A549 treated with AZD2906 at 1 μM for 4 hours (cell line): ENCODE measurements at places on chromosomes 6 and 20. TPM values are rescaled to one million over a fixed set of nuclear protein-coding genes. Genes with fewer than 3 reads are reported as not detected.

F13A1 gene
- not detected in 5 replicates for total RNA-seq

MAS1 gene
- total RNA-seq, result 0.01 TPM in 1 of 5 replicates, not detected in the others

HTR1E gene
- not detected in 5 replicates for total RNA-seq

THBS2 gene
- total RNA-seq, result 0.02 to 0.05 TPM (median 0.03 TPM) in 4 of 5 replicates, not detected in the other

KCNQ5 gene
- 1.3 to 1.6 TPM (median 1.6 TPM) in 5 replicates for total RNA-seq

GINS1 gene
- 30.0 to 36.5 TPM (median 33.5 TPM) in 5 replicates for total RNA-seq

FKBP1A gene
- total RNA-seq, result 503 to 525 TPM (median 509 TPM) in 5 replicates

SLC17A1 gene
- total RNA-seq, result 0.06 TPM in 1 of 5 replicates, not detected in the others

IL20RA gene
- 0.06 to 0.14 TPM in 2 of 5 replicates, not detected in the others for total RNA-seq

STMND1 gene
- total RNA-seq, result not detected in 5 replicates

GSTA3 gene
- total RNA-seq, result not detected in 5 replicates

TPD52L1 gene
- 47.4 to 53.1 TPM (median 49.1 TPM) in 5 replicates for total RNA-seq

PM20D2 gene
- 11.0 to 14.8 TPM (median 14.1 TPM) in 5 replicates for total RNA-seq

WFDC5 gene
- 0.08 TPM in 1 of 5 replicates, not detected in the others for total RNA-seq

LTB gene
- 0.12 to 0.49 TPM (median 0.14 TPM) in 4 of 5 replicates, not detected in the other for total RNA-seq

ZBP1 gene
- total RNA-seq, result 0.02 to 0.03 TPM in 2 of 5 replicates, not detected in the others

GJA10 gene
- not detected in 5 replicates for total RNA-seq

ORC3 gene
- 14.0 to 17.0 TPM (median 15.0 TPM) in 5 replicates for total RNA-seq

BPIFA3 gene
- not detected in 5 replicates for total RNA-seq

GDAP1L1 gene
- 0.09 TPM in 1 of 5 replicates, not detected in the others for total RNA-seq

GRM4 gene
- 0.08 to 0.17 TPM (median 0.14 TPM) in 5 replicates for total RNA-seq

CRYBG1 gene
- total RNA-seq, result 0.47 to 1.2 TPM (median 0.56 TPM) in 5 replicates

ADTRP gene
- total RNA-seq, result 0.26 to 0.92 TPM (median 0.53 TPM) in 5 replicates

SEMG1 gene
- not detected in 5 replicates for total RNA-seq

LHFPL5 gene
- 0.15 to 0.23 TPM (median 0.21 TPM) in 4 of 5 replicates, not detected in the other for total RNA-seq

HSPA1B gene
- 94.0 to 169 TPM (median 135 TPM) in 5 replicates for total RNA-seq

GPLD1 gene
- 0.81 to 1.2 TPM (median 1.0 TPM) in 5 replicates for total RNA-seq

VSTM2L gene
- total RNA-seq, result 20.6 to 33.5 TPM (median 26.8 TPM) in 5 replicates

PRICKLE4 gene
- total RNA-seq, result 0.74 to 1.7 TPM (median 0.76 TPM) in 5 replicates

PLCG1 gene
- total RNA-seq, result 34.0 to 60.6 TPM (median 41.0 TPM) in 5 replicates

PGC gene
- total RNA-seq, result 0.09 to 0.38 TPM (median 0.16 TPM) in 5 replicates

TNFRSF6B gene
- total RNA-seq, result 0.22 to 0.87 TPM (median 0.69 TPM) in 5 replicates

DSN1 gene
- total RNA-seq, result 22.4 to 28.3 TPM (median 24.6 TPM) in 5 replicates

RIPOR3 gene
- total RNA-seq, result 0.02 to 0.03 TPM (median 0.03 TPM) in 4 of 5 replicates, not detected in the other

SULF2 gene
- 21.7 to 24.8 TPM (median 22.7 TPM) in 5 replicates for total RNA-seq

GSTA2 gene
- total RNA-seq, result 0.07 TPM in 2 of 5 replicates, not detected in the others

LIN28B gene
- 1.0 to 1.4 TPM (median 1.3 TPM) in 5 replicates for total RNA-seq

SLC22A16 gene
- total RNA-seq, result 0.21 TPM in 1 of 5 replicates, not detected in the others

WASF1 gene
- total RNA-seq, result 9.1 to 12.1 TPM (median 11.6 TPM) in 5 replicates

ASIP gene
- total RNA-seq, result 0.18 TPM in 1 of 5 replicates, not detected in the others

ARMC2 gene
- 1.8 to 2.3 TPM (median 2.3 TPM) in 5 replicates for total RNA-seq

NR2E1 gene
- total RNA-seq, result 0.05 TPM in 2 of 5 replicates, not detected in the others

SIRPA gene
- total RNA-seq, result 19.4 to 23.0 TPM (median 22.5 TPM) in 5 replicates

TFAP2D gene
- total RNA-seq, result not detected in 5 replicates

C6orf52 gene
- total RNA-seq, result 1.1 to 2.4 TPM (median 1.9 TPM) in 5 replicates
